ENCODE measurements at places on chromosomes 16 and 17.

- peak; percentile 60 for DNase-seq
Measured at GRCh38 chr17:5536866-5537650, 47.3 kb downstream of the NLRP1 start.

DNA sequence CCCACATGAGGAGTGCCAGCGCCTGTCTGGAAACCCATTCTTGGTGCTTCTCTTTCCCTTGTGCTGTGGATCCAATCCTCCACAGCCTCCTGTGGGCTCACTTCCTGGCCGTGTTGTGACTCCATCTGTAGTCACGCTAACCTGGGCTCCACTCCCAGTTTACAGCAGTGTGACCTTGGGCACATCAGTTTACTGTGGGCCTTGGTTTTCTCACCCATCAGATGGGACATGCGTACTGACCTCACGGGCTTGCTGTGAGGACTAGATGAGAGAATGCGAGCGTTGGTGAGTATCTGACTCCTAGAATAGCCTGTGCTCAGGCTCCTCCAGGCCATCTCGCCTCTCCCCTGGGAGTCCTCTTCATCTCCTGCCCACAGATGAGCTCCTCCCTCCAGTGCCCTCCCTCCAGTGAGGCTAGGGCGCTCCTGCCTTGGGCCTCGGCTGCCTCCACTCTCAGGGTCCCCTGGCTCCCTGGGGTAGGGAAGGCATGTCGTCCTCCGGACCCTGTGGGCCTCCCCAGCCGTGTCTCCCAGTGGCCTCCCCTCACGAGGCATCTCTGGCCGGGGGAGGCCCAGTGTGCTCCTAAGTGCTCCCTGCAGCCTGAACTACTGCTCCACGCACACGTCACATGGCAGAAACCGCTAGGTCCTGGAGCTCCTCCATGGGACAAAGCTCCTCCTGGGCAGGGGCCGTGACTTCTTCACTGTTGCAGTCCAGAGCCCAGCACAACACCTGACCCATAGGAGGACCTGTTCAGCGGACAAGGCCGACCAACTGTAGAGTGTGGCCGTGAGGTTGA is 5.2 kb upstream of the FOXJ1 start:
- peak; percentile 5 for DNase-seq

DNA sequence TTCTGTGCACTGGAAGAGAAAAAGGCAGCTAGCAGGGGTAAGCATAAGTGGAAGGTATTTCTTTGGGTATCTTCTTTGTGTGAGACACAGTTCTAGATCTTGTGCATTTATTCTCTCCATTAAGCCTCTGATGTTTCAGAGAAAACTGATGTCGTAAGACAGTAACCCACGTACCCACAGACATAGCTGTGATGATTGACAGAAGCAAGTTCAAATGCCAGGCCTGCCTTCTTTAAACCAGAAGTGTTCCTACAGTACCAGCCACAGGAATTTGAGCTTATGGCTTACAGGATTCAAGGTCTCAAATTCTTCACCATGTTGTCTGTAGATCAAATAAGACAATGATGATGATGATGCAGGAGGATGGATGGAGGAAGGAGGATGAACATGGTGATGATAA is 161.4 kb upstream of the KCNJ16 start:
- no peak for DNase-seq

DNA sequence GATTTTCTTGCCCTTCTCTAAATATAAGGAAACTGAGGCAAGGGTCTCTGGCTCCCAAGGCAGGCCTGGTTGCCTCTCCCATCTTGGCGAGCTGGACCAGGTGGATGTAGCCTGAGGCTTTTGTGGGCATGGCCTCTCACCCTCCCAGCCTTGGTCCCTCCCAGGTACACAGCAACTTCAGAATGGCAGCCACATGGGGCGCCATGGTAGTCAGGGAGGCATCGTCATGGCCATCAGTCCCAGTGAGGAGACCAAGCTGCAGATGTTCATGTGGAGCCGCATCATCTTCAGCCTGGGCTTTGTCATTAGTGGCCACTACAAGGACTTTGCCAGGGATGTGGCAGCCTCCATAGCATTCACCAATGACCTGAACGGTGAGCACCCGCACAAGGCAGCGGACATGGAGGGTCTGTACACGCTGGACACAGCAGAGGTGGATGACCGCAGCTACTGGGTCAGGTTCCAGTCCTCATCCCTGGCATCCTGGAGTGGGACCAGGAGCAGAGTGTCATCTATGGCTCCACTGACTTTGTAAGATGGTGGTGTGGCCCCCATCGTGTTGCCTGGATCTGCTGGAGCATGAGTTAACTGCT is 165.8 kb upstream of the ZNF267 start:
- DNase-seq, result no peak

- no peak for DNase-seq
Measured at GRCh38 chr17:1286379-1287106, 7.1 kb downstream of the TRARG1 start.

DNA sequence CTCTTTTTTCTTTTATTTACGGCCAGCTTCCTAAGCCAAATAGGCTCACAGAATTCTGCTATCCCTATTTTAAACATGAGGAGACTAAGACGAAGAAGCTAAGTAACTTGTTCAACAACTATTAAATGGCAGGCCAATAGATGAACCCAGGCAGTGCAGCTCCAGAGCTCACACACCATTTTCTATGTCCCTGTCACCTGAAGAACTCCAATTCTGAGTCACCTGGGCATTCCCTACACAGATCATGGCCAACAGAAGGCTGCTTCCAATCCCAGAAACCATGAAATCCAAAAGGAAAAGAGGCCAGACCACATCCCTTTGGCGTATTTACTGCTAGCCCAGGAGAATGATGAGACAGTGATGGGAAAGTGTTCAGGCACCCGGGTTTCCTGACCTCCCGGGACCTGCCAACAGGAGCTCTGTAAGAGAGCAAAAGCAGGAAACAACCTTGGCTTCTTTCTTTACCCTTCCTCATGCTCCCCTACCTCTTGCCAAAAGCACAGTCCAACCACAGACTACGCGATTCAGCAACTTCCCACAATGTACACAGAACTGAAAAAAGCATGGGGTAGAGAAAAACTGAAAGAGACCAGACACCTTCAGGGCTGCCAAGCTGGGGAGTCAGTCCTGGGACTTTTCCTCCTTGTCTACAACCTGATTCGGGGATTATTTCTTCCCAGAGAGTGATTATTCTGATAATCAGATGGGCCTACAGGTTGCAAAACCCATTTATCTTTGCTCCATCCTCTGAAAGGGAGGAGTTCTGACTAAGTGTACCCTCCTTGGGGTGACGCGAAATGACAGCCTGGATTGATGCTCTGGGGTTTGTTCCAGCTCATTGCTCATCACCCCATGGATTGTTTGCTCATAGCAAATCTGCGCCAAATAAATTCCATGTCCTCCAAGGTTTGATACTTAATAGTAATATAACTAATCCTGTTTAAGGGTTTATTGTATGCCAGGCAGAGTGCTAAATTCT is 47.8 kb upstream of the HAS3 start:
- peak; percentile 97 for DNase-seq

DNA sequence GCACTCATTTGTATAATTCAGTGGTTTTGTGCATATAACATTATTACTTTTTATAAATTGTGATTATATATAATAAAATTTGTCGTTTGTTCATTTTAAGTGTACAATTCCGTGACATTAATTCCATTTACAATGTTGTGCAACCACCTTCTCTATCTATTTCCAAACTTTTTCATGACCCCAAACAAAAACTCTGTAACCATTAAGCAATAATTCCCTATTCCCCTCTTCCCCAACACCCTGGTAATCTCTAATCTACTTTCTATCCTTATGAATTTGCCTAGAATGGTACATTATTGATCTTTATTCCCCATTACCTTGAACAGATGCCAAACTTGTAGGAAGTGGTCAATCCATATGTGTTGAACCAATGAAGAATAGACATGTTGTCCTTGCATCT is 61.3 kb upstream of the SMIM36 start:
- no peak for DNase-seq

DNA sequence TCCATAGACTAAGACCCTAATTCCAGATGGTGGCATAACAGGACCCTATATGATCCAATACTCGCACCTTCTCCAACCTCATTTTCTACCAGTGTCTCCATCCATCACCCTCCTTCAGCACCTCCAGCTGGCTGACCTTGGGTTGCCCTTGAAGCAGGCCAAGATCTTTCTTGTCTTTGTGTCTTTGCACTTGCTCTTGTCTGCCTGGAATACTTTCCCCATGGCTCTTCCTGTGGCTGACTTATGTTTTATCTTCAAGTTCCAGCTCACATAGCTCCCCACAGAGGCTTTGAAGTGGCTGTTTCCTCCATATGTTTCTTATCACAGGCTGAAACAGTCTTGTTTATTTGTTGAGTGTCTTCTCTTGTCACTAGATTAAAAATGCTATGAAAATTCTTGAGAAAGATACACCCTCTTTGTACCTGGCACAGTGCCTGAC is 29.6 kb upstream of the MMD start:
- DNase-seq, result peak; percentile 77

GRCh38 chr17:46092991-46093390 is 93.9 kb downstream of the STH start:
- no peak for DNase-seq

GRCh38 chr17:4530799-4531730 is 24.1 kb downstream of the MYBBP1A start:
- no peak for DNase-seq
